Thymus (tissue), 14 donors: ENCODE measurements at places on chromosomes 5 and 9. TPM values are rescaled to one million over a fixed set of nuclear protein-coding genes. Genes with fewer than 3 reads are reported as not detected.

DNA sequence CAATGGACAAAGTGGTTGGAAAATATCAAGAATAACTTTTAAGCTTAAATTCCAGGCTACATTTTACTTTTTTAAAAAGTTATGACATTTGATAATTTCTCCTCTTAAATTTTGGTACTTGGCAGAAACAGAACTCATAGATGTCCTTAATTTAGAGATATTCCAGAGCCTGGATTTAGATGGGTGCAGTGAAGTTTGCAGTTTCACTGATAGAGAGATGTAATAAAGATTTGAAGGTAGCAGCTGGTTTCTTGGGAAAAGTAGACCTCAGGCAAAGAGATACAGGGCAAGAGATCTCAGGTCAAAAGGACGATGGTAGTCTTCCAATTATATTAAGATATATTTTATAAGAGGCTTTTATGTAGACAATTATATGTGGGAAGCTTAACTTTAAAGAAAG, 134.6 kb downstream of the ISL1 start:
- no peak overlapping the region for H3K27ac ChIP-seq
- H3K27me3 ChIP-seq = no peaks in the 10 kb centered on the region
- H3K4me3 ChIP-seq = no peak overlapping the region

DNA sequence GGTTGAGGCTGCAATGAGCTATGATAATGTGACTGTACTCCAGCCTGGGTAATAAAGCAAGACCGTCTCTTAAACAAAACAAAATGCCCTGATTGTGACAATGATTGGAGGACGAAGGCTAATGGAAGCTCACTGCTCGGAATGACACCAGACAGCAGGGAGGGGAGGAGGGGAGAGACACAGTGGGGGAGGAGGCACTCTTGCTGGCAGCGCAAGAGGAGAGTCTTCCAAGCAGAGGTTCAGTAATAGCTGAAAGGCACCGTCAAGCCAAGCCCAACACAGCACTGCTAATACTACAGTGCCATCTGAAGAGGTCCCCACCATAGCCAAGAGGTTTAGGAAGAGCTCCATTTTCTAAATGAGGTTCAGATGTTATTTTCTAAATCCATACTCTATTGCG, 102.3 kb downstream of the GLDC start:
- H3K4me3 ChIP-seq = no peak overlapping the region
- no peak for DNase-seq
- H3K4me1 ChIP-seq = no peaks in the 10 kb centered on the region
- no peak overlapping the region for H3K27ac ChIP-seq
- no peaks in the 10 kb centered on the region for H3K36me3 ChIP-seq

DNA sequence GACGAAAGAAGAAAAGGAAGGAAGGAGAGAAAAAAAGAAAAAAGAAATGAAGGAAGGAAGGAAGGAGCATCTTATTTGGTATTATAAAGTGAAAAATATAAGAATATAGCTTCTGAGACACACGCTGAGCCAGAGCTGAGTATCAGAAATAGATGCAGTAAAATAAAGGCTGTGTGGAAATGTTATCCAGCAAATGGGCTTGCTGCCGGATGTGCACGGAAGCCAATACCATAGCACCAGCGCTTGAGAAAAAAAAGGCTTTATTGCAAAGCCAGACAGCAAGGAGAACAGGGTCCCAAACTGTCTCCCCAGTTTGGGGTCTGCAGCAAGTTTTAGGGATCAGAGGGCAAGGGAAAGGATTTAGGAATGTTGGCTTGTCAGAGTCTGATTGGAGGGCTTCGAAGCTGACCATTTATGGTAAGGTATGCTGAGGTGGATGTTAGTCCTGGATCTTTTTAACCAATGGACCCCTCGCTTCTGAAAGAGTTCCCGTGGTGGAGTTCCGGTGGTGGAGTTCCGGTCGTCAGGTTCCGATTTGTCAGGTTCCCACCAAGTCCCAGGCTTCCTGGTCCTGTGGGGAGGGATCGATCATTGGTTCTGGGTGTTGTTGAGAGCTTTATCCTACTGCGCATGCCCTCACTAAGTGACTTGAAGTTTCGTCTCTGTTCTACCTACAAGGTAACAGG, 70.4 kb downstream of the SFXN1 start:
- DNase-seq = no peak
- H3K4me1 ChIP-seq = peaks cover 6% of the 10 kb centered on the region
- H3K27me3 ChIP-seq = peaks cover 3% of the 10 kb centered on the region
- no peaks in the 10 kb centered on the region for H3K36me3 ChIP-seq
- H3K27ac ChIP-seq = no peak overlapping the region
- H3K4me3 ChIP-seq = no peak overlapping the region

GRCh38 chr9:37758747-37759146, 5.1 kb downstream of the TRMT10B start:
- H3K4me1 ChIP-seq = peaks cover 4% of the 10 kb centered on the region
- H3K4me3 ChIP-seq = no peak overlapping the region
- H3K27me3 ChIP-seq = no peaks in the 10 kb centered on the region
- H3K36me3 ChIP-seq = no peaks in the 10 kb centered on the region
- H3K27ac ChIP-seq = no peak overlapping the region
- DNase-seq = no peak

DNA sequence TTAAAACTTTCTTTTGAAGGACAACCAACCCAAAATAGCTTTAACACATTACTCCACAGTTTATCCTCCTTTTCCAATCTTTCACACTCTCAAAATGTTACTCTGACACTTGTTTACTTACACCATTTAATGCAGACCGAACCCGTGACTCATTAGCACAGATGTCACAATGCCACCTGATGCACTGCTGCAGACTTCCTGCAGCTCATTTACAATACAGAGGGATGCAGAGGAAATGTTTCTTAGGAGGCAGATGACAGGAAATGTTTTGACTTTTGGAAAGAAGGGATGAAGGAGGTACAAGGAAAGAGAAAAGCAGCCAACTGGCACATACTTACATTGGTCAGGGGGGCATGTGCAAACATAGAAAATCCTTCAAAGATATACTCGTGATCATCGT, 39.0 kb downstream of the DROSHA start:
- H3K27ac ChIP-seq = no peak overlapping the region
- no peak for DNase-seq
- H3K4me3 ChIP-seq = no peak overlapping the region
- no peaks in the 10 kb centered on the region for H3K27me3 ChIP-seq
- peaks cover 72% of the 10 kb centered on the region for H3K36me3 ChIP-seq

- H3K4me1 ChIP-seq = no peaks in the 10 kb centered on the region
- no peaks in the 10 kb centered on the region for H3K27me3 ChIP-seq
- no peak overlapping the region for H3K4me3 ChIP-seq
- no peak for DNase-seq
Observed at GRCh38 chr5:96651047-96651446, 11.1 kb upstream of the CAST start.

- no peaks in the 10 kb centered on the region for H3K27me3 ChIP-seq
- H3K4me3 ChIP-seq = no peak overlapping the region
- H3K27ac ChIP-seq = no peak overlapping the region
- no peaks in the 10 kb centered on the region for H3K36me3 ChIP-seq
- no peaks in the 10 kb centered on the region for H3K4me1 ChIP-seq
- no peak for DNase-seq
Observed at GRCh38 chr5:102130386-102130785, 165.7 kb downstream of the SLCO4C1 start.

- H3K4me3 ChIP-seq = no peak overlapping the region
- H3K36me3 ChIP-seq = no peaks in the 10 kb centered on the region
- H3K27me3 ChIP-seq = no peaks in the 10 kb centered on the region
- H3K4me1 ChIP-seq = no peaks in the 10 kb centered on the region
Observed at GRCh38 chr5:23614422-23614821, 107.0 kb downstream of the PRDM9 start.

BARX1 gene
- 0.55 TPM for polyA plus RNA-seq

ZNF608 gene
- 14.0 TPM for polyA plus RNA-seq

OSMR gene
- 32.0 TPM for polyA plus RNA-seq

GRCh38 chr5:36457511-36458270, 148.7 kb upstream of the SLC1A3 start:
- no peak overlapping the region for H3K4me3 ChIP-seq
- H3K27me3 ChIP-seq = no peaks in the 10 kb centered on the region
- H3K27ac ChIP-seq = no peak overlapping the region
- no peak for DNase-seq

SLC28A3 gene
- 1.8 TPM for polyA plus RNA-seq

GRCh38 chr5:40475561-40475960, 204.2 kb upstream of the PTGER4 start:
- no peaks in the 10 kb centered on the region for H3K27me3 ChIP-seq
- H3K4me3 ChIP-seq = no peak overlapping the region
- DNase-seq = no peak
- H3K4me1 ChIP-seq = no peaks in the 10 kb centered on the region

C9 gene
- polyA plus RNA-seq = 0.05 TPM

IL33 gene
- polyA plus RNA-seq = 14.5 TPM

GRCh38 chr5:93278896-93279295, 302.1 kb downstream of the NR2F1-AS1 start:
- no peak overlapping the region for H3K27ac ChIP-seq
- no peak overlapping the region for H3K4me3 ChIP-seq
- no peaks in the 10 kb centered on the region for H3K36me3 ChIP-seq

SLC36A3 gene
- polyA plus RNA-seq = under 0.01 TPM

DNA sequence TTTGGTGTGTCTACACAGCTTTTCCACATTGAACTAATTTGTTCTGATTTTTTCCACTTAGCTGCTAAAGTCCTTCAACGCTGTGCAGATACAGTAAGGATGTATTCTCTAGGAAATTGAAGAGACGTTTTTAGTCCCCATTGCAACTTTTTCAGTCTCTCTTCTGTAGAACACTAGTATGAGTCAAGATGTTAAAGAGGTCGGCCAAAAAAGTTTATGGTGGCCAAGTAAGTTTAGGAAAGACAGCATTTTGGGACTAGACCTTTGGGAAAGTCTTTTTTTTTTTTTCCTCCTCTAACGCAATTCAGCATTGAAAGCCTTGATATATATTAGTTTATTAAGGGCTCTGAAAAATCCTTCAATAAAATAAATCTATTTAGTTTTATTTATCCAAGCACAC, 243.5 kb upstream of the FBXL7 start:
- H3K27ac ChIP-seq = no peak overlapping the region
- no peaks in the 10 kb centered on the region for H3K27me3 ChIP-seq
- DNase-seq = no peak
- H3K4me1 ChIP-seq = no peaks in the 10 kb centered on the region

TMEM215 gene
- 0.02 TPM for polyA plus RNA-seq

CNOT6 gene
- 14.2 TPM for polyA plus RNA-seq

GRCh38 chr9:123372766-123373446, 16.9 kb downstream of the CRB2 start:
- H3K4me1 ChIP-seq = peaks cover 12% of the 10 kb centered on the region
- H3K4me3 ChIP-seq = no peak overlapping the region
- peaks cover 37% of the 10 kb centered on the region for H3K27me3 ChIP-seq
- no peaks in the 10 kb centered on the region for H3K36me3 ChIP-seq
- no peak overlapping the region for H3K27ac ChIP-seq
- DNase-seq = no peak

PCDHGA6 gene
- polyA plus RNA-seq = 1.2 TPM

LMAN2 gene
- 95.3 TPM for polyA plus RNA-seq

DNA sequence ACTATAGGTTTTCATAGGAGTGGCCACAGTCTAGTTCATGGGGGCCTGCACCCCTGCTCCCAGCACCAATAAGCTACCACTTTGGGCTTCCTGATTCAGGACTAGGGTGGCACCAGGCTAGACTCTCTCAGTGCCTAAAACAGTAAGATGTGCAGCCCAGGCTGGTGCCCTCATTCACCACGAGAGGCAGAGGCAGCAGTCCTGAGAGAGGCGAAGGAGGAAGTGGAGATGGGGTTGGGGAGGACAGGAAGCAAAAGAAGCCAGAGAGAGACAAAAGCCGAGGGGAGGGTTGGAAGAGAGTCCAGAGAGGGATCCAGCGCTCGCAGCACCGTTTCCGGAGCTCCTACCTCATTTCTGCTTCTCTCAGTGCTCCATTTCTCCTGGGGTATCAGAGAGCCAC, 180.9 kb downstream of the MED10 start:
- H3K27ac ChIP-seq = no peak overlapping the region
- H3K4me3 ChIP-seq = no peak overlapping the region
- no peaks in the 10 kb centered on the region for H3K27me3 ChIP-seq
- H3K36me3 ChIP-seq = no peaks in the 10 kb centered on the region

DNA sequence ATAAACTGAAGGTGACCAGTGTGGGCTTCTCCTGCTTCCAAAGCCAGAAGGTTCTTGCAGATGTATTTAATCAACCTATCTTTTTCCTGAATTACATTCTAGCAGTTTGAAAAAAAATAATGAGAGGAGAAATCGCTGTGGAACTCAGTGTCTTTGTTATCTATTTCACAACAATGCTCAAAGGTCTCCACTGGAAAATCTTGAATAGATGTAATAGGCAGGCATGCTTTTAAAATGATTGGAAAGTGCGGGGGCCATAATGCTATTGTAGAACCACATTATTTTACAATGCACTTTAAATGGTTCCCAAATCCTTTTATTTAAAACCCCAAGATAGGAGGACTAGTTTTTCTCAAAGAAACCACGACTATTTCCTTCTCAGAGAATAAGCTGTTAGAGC, 23.3 kb downstream of the ENC1 start:
- no peak overlapping the region for H3K27ac ChIP-seq
- H3K4me1 ChIP-seq = no peaks in the 10 kb centered on the region
- H3K4me3 ChIP-seq = no peak overlapping the region
- no peaks in the 10 kb centered on the region for H3K36me3 ChIP-seq
- no peaks in the 10 kb centered on the region for H3K27me3 ChIP-seq

ANKRD20A1 gene
- polyA plus RNA-seq = 1.4 TPM

DNA sequence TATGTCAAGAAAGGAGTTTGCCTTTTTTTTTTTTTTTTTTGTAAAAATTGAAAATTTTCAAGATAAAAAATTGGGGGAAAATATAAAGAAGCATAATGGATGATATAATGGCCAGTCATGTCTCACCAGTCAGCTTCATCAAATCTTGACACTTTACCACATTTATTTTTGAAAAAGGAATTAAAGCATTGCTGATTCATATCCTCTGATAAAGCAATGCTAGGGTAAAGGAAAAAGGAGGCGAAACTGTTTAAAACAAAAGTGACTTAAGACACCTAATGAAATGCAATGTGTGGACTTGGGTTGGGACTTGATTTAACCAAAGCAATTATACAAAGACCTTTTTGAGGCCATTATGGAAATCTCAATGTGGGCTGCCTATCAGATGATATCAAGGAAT, 208.5 kb downstream of the ARHGAP26 start:
- no peaks in the 10 kb centered on the region for H3K27me3 ChIP-seq
- H3K27ac ChIP-seq = no peak overlapping the region
- DNase-seq = no peak
- peaks cover 14% of the 10 kb centered on the region for H3K4me1 ChIP-seq

GRCh38 chr5:179421144-179421901, 76.1 kb upstream of the ADAMTS2 start:
- H3K27ac ChIP-seq = no peak overlapping the region
- no peak overlapping the region for H3K4me3 ChIP-seq
- no peak for DNase-seq
- H3K4me1 ChIP-seq = no peaks in the 10 kb centered on the region

GRCh38 chr9:33446946-33447798, at the start of gene AQP3:
Gene AQP3, minus strand, starts transcription at chr9:33447593. Its CDS starts 63 bp downstream, at chr9:33447530.
- peak; percentile 70 for DNase-seq
- H3K27ac ChIP-seq = peak within 1 kb of the TSS; percentile 98
- H3K27me3 ChIP-seq = peaks cover 2% of the 10 kb centered on the region
- H3K36me3 ChIP-seq = peaks cover 31% of the 10 kb centered on the region
- peaks cover 30% of the 10 kb centered on the region for H3K4me1 ChIP-seq

GRCh38 chr9:137762414-137763061, 115.0 kb upstream of the CACNA1B start:
- H3K36me3 ChIP-seq = peaks cover 80% of the 10 kb centered on the region
- H3K27me3 ChIP-seq = no peaks in the 10 kb centered on the region
- H3K27ac ChIP-seq = no peak overlapping the region
- H3K4me1 ChIP-seq = peaks cover 9% of the 10 kb centered on the region

- H3K4me3 ChIP-seq = no peak overlapping the region
- no peak overlapping the region for H3K27ac ChIP-seq
- no peak for DNase-seq
- H3K4me1 ChIP-seq = peaks cover 13% of the 10 kb centered on the region
- H3K36me3 ChIP-seq = no peaks in the 10 kb centered on the region
Observed at GRCh38 chr9:98811051-98811650, 3.7 kb downstream of the GALNT12 start.

SEMA6A gene
- 3.6 TPM for polyA plus RNA-seq

REEP2 gene
- polyA plus RNA-seq = 4.8 TPM
